ACHN (cell line): ENCODE measurements at places on chromosomes 4 and X.

DNA sequence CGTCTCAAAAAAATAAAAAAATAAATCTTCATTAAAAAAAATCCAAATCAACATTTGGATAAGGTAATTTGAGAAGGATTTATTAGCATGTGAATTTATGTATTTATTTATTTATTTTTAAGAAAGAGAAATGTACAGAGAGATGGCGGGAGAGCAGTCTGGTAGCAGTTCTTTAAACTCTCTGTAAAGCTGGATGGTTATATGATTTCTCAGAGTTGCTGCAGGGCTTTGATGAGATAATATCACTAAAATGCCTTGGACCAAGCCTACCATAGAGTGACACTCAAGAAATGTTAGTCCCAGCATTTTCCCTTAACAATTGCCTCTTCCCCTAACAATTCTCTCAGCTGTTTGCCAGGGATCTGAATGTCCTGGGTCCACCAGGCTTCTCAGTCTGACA lies 103.4 kb upstream of the LNX1 start:
- DNase-seq = no peak

GRCh38 chr4:35800669-35801068 lies 443.6 kb downstream of the ARAP2 start:
- DNase-seq = no peak

- DNase-seq = no peak
These were observed 621.4 kb downstream of the GABRG1 start for GRCh38 chr4:45502471-45502870.

- DNase-seq = peak; percentile 98
These were observed 57.0 kb upstream of the PROM1 start for GRCh38 chr4:16140879-16141249.

- no peak for DNase-seq
These were observed 1644.9 kb upstream of the TENM3 start for GRCh38 chr4:180598281-180598680.

DNA sequence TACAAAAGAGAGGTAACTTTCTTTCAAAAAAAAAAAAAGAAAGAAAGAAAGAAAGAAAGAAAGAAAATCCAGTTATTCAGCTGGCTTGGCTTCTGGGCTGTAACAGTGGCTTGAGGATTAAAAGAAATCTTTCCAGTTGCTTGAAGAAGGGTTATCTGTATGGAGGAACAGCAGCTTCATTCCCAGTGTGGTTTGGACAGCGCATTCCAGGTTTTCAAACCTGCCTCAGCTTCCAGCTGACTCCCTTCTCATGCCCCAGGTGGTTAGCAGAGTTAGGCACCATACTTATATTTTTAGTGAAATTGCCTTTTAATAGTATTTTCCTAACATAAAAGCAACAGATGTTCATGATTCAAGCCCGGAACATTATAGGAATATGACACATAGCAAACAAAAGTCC lies 48.6 kb downstream of the TMEM164 start:
- DNase-seq = no peak

DNA sequence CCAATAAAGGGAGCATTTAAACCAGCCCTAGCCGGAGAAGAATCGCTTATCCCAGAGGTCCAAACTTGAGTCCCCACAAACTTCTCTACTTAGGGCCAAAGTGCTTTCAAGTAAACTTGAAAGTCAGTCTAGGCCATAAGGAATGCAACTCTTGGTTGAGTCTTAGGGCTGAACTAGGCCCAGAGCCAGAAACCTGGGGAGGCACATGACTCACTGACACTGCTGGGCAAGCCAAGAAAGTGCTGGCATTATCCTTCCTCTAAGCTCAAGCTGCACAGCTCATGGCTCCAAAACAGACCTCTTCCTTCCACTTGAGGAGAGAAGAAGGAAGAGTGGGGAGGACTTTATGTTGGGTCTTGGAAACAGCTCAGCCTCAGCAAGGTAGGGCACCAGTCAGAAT lies 1257.3 kb upstream of the DIAPH2 start:
- peak; percentile 28 for DNase-seq

GRCh38 chrX:15468036-15468435 lies 25.1 kb downstream of the PIR start:
- DNase-seq = no peak

DNA sequence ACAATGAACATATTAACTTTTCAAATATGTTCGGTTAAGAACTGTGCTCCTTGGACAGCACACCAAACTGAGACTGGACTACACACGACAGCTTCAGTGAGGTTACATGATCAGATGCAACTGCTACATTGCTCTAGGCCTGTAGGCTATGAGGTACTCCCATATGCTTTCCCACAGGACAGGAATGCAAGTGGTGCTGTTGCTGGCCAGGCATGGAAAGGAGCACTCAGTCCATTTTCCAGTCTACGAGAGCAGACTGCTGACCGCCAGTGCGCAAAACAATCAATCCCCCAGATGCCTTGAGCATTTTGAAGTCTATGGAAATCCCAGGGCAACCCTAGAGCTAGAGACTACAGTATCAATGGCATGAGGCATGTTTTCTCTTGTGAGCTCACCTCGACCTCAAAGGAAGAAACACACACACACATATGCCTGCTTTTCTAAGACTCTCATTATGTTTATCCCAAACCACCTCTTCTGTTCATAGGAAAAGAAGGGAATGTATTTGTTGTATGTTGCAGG lies 70.8 kb upstream of the SPP1 start:
- no peak for DNase-seq

DNA sequence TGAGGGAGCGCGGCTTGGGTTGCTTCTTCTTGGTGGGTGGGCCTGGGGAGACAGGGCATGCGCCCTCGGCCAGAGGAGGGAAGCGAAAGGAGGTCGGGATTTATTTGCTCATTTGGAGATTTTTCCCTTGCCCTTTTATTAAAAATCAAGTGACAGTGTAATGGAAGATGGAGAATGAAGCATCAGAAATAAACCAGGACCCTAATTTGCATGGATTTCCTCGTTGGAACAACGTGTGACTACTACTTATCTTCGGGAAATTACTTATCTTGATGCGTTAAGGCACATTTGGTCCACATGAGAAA lies 709 bp upstream of the CLOCK start:
- DNase-seq = peak; percentile 59

DNA sequence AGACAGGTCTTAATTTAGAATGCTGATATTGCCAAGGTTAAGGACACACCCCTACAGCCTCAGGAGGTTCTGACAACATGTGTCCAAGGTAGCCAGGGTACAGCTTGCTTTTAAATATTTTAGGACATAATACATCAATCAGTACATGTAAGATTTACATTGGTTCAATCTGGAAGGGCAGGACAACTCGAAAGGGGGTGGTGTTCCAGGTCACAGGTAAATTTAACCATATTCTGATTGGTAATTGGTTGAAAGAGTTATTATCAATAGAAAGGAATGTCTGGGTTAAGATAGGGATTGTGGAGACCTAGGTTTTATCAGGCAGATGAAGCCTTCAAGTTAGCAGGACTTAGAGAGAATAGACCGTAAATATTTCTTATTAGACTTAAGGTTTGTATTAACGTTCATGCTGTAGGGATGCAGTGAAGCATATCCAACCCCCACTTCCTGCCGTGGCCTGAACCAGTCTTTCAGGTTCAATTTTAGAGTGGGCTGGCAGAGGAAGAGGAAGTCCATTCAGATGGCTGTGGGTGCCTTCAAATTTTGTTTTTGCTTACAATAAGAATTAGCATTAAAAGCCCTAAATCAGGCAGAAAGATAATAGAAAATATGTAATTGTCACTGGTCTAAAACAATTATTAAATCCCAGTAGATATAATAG lies 136.5 kb upstream of the GALNTL6 start:
- no peak for DNase-seq

DNA sequence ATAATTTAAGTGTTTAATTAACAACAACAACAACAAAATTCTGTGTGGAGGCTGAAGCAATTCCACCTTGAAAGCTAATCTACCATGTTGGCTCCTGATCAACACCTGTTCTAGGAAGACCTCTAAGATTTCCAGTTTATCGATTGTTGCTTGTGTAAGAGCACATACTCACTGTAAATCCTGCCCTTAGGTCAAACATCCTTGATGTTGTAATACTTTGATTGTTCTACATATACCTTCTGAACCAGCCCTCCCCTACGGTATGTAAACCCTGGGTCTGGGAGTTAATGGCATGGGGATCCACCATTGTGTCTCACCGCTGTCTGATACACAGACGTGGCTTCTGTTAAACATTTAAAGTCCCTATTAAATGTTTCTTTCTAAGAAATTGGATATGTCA lies 73.2 kb downstream of the RASL11B start:
- no peak for DNase-seq

GRCh38 chr4:184732126-184732525 lies 1.8 kb downstream of the CENPU start:
- no peak for DNase-seq

DNA sequence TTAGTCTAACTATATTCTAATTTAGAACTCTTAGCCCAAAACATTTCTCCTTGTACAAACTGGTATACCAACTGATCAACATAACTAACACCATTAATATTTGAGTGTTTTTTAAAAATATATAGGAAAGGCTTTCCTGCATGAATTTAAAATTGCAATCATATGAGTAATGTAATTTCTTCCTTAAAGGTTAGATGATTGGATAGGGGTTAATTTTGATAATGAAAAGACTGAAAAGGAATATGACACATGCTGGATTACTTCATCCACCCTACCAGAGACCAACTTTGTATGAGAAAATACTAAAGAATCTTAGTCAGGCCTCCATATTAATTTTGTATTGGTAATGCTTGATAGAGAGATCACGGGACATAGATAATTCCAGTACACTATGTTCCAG lies 25.1 kb upstream of the PLS3 start:
- no peak for DNase-seq

- peak; percentile 1 for DNase-seq
These were observed 1.1 kb downstream of the MECP2 start for GRCh38 chrX:154096140-154097002.

DNA sequence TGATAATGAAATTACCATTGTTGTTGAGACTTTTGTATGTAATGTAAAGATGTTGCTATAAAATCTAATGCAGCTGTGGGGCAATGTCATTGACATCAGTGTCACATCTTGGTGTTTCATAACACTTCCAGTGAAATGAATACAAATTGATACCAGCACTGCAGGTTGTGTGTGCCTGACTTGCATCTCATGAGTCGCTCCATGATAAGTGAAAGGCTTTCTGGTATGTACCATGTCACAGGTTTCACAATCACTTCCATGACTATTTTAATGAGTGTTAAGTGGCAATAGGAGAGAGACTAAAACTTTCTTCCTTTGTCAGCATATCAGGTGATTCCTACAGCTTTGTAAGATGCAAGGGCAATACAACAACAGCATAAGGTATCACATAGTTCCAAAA lies 94.4 kb downstream of the ABCB7 start:
- DNase-seq = no peak

DNA sequence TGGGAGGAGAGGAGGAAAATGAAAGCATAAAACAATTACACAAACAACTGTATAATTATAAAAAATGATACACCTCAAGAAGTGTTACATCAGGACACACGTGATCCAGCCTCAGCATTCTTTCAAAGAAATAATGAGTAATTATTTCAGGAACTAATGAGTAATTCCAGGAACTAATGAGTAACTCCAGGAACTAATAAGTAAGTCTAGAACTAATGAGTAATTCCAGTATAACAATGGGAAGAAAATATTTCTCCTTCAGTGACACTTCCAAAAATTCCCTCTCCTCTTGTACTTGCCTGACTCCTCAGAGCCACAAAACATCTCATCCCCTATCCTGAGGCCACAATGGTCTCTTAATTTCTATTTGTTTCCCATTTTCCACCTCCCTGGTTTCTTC lies 63.5 kb upstream of the COL25A1 start:
- no peak for DNase-seq

- no peak for DNase-seq
These were observed 177.1 kb upstream of the LCORL start for GRCh38 chr4:18198653-18199052.

DNA sequence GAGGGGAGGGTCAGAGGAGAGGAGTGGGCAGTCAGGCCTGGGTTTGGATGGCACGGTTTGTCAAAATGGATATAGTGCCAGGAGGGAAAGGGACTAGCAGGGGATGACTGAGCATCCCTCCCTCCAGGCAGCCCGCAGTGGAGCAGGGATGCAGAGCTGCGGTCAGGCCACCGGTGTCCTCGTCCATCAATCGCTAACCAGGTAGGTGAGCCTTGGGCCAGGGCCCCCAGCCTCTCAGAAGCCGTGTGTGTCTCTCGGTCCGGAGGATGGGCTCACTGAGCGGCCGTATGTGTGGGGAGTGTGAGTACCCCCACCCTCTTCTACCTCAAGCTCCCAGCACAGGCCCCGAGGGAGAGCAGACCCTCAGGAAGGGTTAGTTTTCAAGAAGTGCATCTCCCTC lies 538 bp upstream of the CYTL1 start:
- no peak for DNase-seq

- no peak for DNase-seq
These were observed 338.4 kb downstream of the NR3C2 start for GRCh38 chr4:148103597-148104355.

GRCh38 chr4:169715826-169716225 lies 41.9 kb downstream of the HPF1 start:
- DNase-seq = no peak

DNA sequence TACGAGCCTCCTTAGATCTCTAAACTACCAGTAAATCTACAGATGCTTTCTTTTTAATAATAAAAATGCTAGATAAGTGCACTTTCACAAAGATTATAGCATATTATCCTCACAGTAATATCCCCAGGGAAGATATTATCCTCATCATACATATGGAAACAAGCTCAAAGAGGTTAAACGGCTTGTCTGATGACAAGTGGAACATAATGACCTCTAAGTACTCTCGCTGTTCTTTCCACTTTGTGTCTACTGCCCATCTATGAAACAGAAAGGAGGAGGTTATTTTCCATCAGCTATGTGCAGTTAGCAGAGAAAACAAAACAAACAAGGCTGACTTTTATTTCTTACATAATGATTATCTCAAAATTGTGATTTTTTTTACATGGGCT lies 42.8 kb upstream of the PRDM8 start:
- no peak for DNase-seq

DNA sequence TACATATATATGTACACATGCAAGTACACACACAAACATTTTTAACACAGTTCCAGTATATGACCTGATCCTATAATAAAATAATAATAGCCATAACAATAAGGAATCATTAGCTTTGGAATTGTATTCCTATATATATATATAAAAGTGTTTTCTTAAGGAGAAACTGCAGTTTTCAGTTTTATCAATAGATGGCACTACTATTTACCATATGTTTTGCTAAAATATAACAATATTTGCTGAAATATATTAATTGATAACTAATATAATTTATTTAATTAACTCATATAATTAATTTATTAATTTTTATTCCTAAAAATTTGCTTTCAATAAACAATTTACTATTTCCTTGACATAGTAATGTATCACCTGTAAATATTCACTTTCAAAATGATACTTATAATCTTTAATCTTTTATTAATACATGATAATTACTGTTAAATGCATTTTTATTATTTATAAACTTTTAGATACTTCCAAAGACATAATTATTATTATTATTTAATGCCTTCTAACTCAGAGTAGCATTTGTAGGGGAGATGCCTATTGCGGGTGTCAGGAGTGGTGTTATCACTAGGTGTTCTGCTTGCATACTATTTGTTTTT lies 599.5 kb downstream of the FSTL5 start:
- peak; percentile 27 for DNase-seq
